ENCODE measurements at places on chromosomes 7 and 10. TPM values are rescaled to one million over a fixed set of nuclear protein-coding genes. Genes with fewer than 3 reads are reported as not detected.

DNA sequence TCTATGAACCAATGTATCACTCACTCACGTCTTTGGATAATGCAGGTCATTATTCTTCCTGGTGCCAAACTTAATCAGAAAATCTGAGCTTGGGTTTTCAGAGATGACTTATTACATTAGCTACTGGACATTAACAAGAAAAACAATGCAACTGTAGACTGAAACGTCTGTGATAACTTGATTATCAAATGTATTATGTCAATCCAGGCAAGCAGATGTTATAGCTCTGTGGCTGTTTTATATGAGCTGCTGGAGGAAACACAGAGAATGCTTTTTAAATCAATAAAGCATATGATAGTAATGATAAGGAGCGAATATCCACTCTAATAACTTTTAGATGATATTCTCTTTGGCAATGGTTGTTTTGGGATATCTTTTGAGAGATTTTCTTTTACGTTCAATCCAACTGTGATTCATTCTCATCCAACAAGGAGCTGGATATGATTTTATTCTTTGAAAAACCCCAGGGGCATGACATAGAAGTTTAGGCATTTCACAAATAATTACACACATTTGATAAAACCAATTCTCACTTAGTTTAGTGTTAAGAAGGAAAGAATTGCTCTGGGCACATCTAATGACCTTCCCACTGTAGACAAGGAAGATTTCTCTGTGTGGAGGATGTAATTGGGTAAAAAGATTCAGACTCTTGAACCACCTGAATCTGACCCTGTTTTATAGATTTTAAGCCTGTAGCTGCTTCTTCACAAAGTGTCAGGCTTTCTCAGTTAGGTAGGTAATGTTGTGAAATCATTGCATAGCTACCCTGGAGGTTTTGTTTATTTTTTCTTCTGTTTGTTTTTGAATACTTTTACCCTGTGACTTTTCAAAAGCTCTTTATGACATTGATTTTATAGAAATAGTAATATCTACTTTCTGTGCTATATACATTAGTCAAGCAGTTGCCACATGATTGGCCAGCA is 1124.7 kb downstream of the DNAJB9 start:
- DNase-seq = no peak

The RBP3 gene
- not detected for total RNA-seq

The KEL gene
- 2.3 TPM for total RNA-seq

- DNase-seq = no peak
These were observed 184.9 kb upstream of the MKI67 start for GRCh38 chr10:128310971-128311658.

- DNase-seq = no peak
These were observed 8.0 kb downstream of the XRCC2 start for GRCh38 chr7:152667958-152668357.

The OR13A1 gene
- not detected for total RNA-seq

- no peak for DNase-seq
These were observed 488.2 kb downstream of the SUGCT start for GRCh38 chr7:40622941-40623501.

GRCh38 chr10:71621231-71622153 is 98.1 kb downstream of the C10orf105 start:
- DNase-seq = peak; percentile 78

DNA sequence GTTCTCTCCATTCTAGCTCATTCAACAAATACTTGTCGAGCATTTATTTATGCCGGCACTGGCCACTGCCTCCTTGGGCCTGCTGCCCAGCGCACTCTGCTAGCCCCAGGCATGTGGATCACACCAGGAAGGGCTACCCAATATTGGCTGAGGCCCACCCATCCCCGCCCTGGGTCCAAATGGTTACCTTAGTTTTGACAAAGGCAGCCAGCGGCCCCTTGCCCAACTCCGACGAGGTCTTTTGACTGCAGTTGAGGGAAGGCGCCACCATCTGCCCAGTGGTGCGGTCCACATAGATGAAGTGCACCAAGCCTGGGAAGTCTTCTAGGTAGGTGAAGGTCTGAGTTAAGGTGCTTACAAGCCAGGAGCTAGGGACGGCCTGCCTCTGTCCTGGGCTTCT is 7.2 kb upstream of the PYROXD2 start:
- DNase-seq = no peak

The MBLAC1 gene
- total RNA-seq = 2.5 TPM

The HIPK2 gene
- 65.2 TPM for total RNA-seq

DNA sequence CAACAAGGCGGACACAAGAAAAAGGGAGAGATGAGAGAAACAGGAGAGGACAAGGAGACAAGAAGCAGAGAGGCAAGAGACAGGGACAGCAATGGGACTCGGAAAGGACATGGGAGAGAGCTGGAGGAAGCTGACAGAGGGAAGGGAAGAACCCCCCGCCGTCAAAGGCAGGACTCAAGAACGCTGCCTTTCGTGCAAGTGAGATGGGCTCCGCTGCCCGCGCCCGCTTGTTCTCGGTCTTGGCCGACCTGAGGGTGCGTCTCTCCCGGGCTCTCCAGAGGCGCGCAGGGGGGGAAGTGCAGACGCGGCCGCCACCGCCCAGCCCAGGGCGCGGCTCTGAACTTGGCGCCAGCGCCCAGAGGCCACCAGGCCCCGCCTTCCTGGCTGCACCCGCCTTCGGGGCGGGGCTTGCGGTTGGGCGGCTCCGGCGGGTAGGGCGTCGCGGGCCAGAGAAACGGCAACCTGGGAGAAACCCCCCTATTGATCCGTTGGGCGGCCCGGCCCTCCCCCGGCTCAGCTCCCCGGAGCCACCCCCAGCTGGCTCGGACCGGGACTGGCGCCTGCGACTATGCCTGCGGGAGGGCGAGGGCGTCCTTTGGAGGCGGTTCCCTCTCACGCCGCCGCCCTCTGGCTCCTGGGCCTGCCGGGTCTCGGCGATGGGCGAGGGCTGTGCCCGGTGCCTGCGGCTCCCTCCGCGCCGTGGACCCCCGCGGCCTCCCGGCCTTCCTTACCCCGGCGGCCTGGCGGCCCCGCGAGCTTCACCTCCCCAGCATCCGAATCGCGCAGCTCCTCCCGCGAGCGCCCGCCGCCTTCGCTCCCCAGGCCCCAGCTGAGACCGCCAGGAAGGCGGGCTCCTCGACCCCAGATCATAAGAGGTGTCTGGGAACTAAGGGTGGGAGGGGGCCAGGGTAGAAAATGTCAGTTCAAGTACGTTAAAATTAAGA is 2.2 kb upstream of the ANTXRL start:
- DNase-seq = peak; percentile 88

Data from sciatic nerve (tissue), 2 donors.